Stimulated activated CD4-positive, alpha-beta T cell treated with anti-CD3 and anti-CD28 coated beads, Interleukin-12 subunit alpha, Interleukin-12 subunit beta, amount 100 ng/mL, for 24 hours (primary cell): ENCODE measurements at places on chromosomes 6 and 20.

DNA sequence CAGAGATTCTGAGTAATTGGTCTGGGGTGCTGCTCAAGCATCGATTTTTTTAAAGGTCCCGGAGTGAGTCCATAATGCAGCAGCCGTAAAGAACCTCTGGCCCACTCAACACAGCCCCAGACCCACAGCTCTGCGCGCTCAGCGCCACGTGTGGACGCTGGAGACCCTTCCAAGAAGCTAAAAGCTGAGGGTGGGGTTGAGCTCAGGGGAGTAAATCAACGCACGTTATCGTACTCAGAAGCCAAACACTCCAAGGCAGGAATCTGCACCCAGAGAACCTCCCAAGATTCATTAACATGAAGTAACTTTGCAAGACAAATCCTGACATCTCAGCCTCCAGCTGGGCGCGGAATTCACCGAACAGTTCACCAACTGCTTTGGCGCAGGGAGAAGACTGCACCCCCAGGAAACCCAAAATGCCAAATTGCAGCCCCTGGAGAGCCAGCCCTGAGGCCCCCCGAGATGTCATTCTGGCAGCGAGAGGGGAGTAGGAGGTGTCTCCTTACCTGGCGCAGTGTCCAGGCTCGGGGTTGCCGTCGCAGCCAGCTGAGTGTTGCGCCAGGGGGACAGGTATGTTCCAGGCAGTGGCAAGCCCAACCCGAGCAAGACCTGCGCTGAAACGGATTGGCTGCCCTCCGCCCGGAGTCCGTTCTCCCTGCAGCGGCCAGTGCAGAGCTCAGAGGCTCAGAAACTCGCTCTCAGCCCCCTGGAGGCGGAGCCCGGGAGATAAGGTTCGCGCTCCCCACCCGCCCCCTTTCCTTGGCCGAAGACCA lies at the start of gene COL21A1:
Gene COL21A1, minus strand, starts transcription at position 700 of the 773 bp plus-strand sequence. CDS start 64,962 bp downstream, outside the sequence.
- no peak for DNase-seq

DNA sequence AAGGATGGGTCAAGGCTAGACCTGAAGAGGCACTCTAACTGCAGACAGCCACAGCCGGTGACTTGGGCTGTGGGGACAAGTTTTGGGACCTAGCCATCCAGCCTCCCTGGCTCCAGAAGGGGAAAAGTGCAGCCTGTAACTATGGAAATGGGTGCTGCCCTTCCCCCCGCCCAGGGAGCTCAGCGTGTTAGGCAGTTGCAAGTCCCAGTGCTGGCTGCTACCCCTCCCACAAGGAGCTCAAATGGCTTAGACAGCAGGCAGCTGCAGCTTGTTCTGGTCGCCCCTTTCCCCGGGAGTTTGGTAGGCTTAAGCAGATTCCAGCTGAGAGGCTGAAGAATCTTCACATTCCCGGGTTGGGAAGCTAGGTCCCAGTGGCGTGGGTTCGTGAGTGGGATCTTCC lies 162.6 kb downstream of the FAM83B start:
- no peak for DNase-seq

- DNase-seq = no peak
These were observed 248.8 kb downstream of the ERMARD start for GRCh38 chr6:170000071-170000843.

- DNase-seq = no peak
These were observed 971.1 kb upstream of the MAN1A1 start for GRCh38 chr6:120320481-120321162.

GRCh38 chr6:31918069-31918720 lies 9.3 kb upstream of the C2 start:
- DNase-seq = no peak

GRCh38 chr20:25380945-25381614 lies 9.6 kb downstream of the ABHD12 start:
- no peak for DNase-seq

GRCh38 chr6:144262470-144263369 lies 22.4 kb upstream of the UTRN start:
- DNase-seq = no peak

DNA sequence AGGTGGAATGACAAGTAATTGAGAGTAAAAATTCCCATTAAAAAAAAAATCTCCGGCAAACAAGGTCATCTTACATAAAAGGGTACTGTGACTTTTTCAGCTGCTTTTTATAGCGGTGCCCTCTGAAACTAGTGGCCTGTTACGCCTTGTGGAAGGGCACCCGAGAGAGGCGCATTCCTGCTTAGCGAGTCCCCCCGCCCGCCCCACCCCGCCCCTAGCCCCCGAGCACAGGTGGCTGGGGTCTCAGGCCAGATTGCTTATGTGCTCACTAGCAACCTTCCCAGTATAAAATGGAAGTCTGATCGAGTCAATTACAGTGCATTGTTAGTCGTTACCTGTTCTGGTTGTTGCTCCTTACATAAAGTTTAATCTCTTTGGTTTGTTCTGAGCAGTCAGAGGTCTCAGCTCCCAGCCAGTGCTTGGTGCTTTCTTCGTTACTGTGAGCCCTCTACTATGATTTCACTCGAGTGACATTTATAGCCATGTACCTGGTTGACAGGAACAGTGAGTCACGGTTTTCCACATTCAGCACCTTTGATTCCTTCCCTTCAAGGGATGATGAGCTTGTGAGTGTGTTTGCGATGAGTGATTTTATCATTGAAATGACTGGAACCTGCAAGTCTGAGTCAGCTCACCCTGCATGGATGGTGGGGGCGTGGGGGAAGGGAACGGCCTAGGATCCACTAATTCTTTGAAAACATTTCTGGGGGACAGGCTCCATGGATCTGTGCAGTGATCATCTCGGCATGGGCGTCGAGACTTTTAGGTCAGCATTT lies 47.6 kb downstream of the ZDHHC14 start:
- peak; percentile 48 for DNase-seq

DNA sequence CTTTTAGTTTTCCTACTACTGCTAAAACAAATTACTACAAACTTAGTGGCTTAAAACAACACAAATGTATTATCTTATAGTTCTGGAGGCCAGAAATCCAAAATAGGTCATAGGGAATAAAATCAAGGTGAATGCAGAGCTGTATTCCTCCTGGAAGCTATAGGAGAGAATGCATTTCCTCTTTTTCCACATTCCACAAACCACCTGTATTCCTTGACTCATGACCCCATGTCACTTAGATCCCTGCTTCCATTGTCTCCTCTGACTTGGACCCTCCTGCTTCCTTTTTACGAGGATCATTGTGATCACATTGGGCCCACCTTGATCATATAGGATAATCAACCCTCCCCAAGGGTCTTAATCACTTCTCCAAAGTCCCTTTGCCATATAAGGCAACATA lies 200.8 kb downstream of the KCNQ5 start:
- DNase-seq = no peak

DNA sequence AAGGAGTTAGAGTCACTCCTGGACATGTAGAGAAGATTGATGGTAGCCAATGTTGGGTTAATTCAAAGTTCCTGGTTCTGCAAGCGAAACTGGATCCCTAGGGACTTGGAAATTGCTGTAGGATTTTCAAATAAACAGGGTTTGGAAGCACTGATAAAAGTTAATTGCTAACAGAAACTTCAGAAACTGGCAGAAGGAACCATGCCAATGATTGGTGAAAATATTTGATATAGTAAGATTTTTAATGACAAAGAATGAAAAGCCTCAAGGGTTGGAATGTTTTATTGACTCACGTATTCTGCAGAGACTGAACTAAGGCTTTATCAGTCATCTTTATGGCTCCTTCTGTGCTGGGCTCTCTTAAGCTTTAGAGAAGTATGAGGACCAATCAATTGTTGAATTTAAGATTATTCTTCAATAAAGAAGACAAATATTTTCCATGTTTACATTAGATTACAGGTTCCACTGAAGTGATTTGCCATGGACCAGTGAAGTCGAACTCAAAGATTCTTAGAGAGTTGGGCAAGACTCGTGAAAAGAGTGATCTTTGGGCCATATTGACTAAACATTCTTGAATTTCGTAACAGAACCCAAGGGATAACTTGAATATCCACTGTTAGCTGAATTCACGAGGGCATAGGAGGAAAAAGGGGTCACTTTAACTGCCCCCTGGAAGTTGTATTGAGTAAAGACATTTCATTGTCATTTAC lies 371.4 kb downstream of the HDGFL1 start:
- no peak for DNase-seq

GRCh38 chr6:47545223-47545622 lies 67.6 kb downstream of the CD2AP start:
- no peak for DNase-seq

GRCh38 chr6:89205819-89206218 lies 11.3 kb downstream of the GABRR1 start:
- no peak for DNase-seq

DNA sequence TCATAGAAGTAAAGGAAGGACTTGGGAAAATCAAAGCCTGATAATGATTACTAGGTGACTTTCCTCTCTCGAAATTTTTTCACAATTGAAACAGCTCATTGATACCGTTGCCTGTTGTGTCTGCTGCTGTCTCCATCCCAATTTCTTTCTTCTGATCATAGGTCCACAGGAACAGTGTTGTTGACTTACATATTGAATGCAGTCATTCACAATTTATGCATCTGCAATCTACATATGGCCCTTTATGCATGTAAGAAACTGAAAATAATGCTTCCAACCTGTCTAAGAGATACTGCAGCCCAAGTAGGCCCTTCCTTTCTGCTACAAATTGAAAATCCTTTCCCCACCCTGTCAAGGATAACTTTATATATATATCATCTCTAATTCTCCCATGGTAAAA lies 381.3 kb downstream of the PKHD1 start:
- no peak for DNase-seq

GRCh38 chr6:17470202-17470937 lies 77.0 kb downstream of the CAP2 start:
- no peak for DNase-seq
